Type B pancreatic cell (in vitro differentiated cells): ENCODE measurements at places on chromosomes 12 and 14.
A peak's percentile ranks its signal among the peaks of the same experiment; 100 is the strongest.

- H3K27me3 ChIP-seq: no peaks in the 10 kb centered on the region
- no peak for DNase-seq
- no peak overlapping the region for H3K27ac ChIP-seq
- no peak overlapping the region for H3K4me3 ChIP-seq
- H3K36me3 ChIP-seq: no peaks in the 10 kb centered on the region
Observed at GRCh38 chr12:67475725-67476124, 172.8 kb upstream of the DYRK2 start.

DNA sequence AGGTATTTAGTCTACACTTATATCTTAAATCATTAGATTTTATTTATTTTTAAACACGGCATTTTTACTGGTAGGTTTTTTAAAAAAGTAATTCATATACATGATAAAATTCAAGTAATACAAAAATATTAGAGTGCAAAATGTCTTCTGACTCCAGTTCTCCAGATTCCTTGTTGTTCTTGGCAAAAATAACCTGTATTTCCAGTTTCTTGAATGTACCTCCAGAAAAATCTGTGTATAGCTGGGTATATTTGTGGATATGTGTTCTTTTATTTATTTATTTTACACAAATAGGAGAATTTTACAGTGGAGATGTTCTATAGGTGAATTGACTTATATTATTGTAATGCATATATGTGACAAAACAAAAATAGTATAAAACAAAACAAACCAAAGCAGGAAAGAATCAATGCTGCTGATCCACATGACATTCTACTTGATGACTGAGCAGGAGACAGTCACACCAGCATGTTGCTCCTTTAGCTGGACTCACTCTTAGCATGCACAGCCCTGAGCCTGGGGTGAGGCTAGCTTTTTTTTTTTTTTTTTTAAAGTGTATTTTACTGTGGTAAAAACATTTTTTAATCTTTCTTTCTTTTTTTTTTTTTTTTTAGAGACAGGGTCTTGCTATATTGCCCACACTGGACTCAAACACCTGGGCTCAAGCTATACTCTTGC is 42.2 kb upstream of the SLC38A2 start:
- H3K27me3 ChIP-seq: no peaks in the 10 kb centered on the region
- H3K27ac ChIP-seq: no peak overlapping the region
- DNase-seq: no peak
- H3K4me3 ChIP-seq: no peak overlapping the region
- no peaks in the 10 kb centered on the region for H3K4me1 ChIP-seq

GRCh38 chr12:69910694-69911093 is 85.7 kb downstream of the MYRFL start:
- H3K27me3 ChIP-seq: no peaks in the 10 kb centered on the region
- no peak for DNase-seq
- peaks cover 3% of the 10 kb centered on the region for H3K36me3 ChIP-seq
- peaks cover 12% of the 10 kb centered on the region for H3K4me1 ChIP-seq

- peaks cover 3% of the 10 kb centered on the region for H3K27me3 ChIP-seq
- H3K4me1 ChIP-seq: peaks cover 6% of the 10 kb centered on the region
- DNase-seq: no peak
- H3K4me3 ChIP-seq: no peak within 1 kb of the TSS
- H3K36me3 ChIP-seq: peaks cover 5% of the 10 kb centered on the region
- no peak within 1 kb of the TSS for H3K27ac ChIP-seq
Observed at GRCh38 chr14:67487937-67488893, at the start of gene TMEM229B. TMEM229B (minus strand) TSS chr14:67488721; CDS start chr14:67473923, 14,798 bp downstream.

DNA sequence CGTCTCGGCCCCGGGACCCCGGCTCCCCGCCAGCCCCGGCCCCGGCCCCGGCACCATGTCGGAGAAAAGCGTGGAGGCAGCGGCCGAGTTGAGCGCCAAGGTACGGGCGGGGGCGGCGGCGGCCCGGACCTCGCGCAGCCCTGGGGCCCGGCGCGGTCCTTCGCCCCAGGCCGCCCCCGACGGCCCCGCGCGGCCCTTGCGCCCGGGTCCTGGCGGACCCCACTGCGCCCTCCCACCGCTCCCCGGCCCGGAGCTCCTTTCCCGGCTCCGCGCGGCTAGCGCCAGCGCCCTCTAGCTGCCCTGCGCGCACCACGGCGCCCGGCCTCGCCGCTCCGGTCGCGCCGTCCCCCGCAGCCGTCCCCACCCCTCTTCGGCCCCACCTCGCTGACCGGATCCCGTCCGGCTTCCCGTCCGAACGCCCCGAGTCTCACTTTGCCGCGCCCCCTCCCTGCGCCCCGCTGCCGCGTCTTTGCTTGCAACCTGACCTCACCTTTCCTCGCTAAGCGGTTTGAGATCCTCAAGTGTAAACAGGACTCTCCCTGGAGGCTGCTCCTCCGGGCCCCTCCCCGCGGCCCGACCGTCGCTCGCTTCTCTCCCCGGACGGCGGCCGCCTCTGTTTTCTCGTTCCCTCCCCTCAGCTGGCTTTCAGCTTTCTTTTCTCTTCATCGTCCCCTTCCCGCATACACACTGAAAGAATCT is 637 bp downstream of the PTMS start:
- peak; percentile 84 for DNase-seq
- peak overlapping the region; percentile 96 for H3K27ac ChIP-seq
- H3K36me3 ChIP-seq: peaks cover 9% of the 10 kb centered on the region
- peaks cover 42% of the 10 kb centered on the region for H3K4me1 ChIP-seq

- peaks cover 9% of the 10 kb centered on the region for H3K4me1 ChIP-seq
- peak overlapping the region; percentile 14 for H3K4me3 ChIP-seq
- no peak for DNase-seq
- peaks cover 93% of the 10 kb centered on the region for H3K27me3 ChIP-seq
- peaks cover 3% of the 10 kb centered on the region for H3K36me3 ChIP-seq
Observed at GRCh38 chr14:36509069-36509917, 10.7 kb downstream of the NKX2-1 start.

DNA sequence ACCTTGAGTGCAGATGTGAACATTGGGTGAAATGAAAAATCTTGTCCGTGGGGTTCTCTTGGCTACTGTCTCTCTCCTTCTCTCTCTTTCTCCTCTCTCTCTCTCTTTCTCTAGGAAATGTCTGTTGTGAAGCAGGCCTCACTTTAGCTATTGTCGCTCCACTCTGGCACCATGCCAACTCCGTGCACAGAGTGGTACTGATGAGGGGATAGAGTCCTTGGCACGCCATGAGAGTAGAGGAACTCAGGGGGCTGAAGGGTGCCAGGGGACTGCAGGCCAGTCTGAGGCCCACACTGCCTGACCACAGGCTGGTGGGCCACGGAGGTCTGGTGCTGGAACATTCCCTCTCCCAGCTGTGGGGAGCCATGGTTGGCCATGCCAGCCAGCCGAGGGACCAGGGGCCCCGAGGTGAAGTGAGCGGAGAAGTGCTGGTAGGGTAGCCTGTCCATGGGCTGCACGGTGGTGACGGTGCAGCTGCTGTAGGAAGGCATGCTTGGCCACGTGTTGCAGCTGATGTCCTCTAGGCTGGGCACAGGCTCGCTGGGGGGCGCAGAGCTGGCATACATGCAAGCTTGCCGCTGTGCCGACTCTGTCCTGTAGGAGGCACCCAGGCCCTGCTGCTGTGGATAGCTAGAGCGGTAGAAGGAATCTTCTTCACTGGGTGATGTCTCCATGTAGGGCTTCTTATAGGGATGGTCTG is 50.4 kb downstream of the TBX5 start:
- H3K27me3 ChIP-seq: peaks cover 38% of the 10 kb centered on the region
- DNase-seq: no peak
- H3K4me3 ChIP-seq: no peak overlapping the region
- no peaks in the 10 kb centered on the region for H3K4me1 ChIP-seq
- H3K36me3 ChIP-seq: no peaks in the 10 kb centered on the region

- no peaks in the 10 kb centered on the region for H3K27me3 ChIP-seq
- DNase-seq: no peak
- no peak overlapping the region for H3K4me3 ChIP-seq
- peaks cover 15% of the 10 kb centered on the region for H3K36me3 ChIP-seq
Observed at GRCh38 chr12:71888521-71888920, 49.0 kb downstream of the TBC1D15 start.

DNA sequence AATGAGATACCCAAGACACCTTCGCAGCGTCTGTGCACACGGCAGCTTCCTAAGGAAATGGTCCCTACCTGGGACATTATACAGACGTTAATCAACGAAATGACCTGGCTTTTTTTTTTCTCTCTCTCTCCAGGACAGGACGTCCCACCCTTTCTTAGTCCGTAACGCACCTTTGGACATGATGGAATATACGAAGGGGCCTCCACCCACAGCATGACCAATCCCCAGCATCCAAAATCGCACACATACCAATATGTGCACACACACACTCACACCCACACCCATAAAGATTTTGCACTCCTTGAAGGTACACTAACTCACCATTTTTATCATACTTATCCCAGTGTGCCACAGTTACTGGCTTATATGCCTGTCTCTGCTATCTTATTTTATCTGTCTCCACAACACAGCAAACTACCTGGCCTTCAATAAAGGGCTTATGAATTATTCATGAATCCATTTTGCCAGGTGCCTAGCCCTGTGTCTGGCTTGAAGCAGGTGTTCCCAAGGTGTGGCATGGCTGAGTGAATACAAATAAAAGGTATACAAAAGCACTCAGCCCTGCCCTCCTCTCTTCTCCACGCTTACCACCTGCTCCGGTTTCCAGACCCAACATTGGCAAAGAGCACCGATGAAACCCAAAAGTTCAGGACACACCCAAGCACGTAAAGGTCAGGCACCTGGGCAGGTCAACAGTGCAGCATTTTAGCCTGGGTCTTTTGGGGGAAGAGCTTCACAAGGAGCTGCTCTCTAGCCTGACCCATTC is 2.2 kb downstream of the SCNN1A start:
- peaks cover 3% of the 10 kb centered on the region for H3K27me3 ChIP-seq
- H3K4me3 ChIP-seq: peak overlapping the region; percentile 83
- H3K4me1 ChIP-seq: peaks cover 28% of the 10 kb centered on the region
- peak overlapping the region; percentile 96 for H3K27ac ChIP-seq
- DNase-seq: no peak

DNA sequence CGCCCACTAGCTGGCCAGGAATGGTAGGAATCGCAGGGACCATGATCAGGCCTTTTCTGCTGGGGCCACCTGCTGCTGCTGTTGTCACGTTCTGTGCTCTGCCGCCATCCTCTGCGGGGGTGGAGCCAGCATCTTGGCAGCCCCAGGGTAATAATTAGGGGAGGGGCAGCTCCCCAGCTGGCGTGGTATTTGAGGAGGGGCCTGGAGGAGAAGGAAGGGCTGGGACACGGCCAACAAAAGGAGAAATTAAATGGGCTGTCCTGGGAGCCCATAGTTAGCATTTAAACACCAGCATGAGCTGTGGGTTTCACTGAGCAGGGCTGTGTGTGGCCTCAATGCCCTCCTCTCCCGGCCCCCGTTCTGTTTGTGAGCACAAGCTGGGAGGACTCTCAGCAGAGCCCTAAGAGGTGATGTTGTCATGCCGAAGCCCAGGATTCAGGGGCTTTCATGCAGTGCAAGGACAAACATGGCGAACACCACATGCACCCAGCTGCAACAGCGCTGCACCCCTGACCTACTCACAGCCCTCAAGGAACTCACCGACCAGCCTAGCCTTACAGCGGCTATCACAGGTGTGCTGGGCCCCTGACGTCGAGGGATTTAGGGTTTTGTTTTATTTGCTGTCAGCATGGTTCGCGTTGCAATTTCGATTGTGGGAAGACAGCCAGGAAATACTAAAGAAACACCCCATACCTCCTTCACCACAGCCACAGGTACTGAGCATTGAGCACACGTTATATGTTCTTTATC is 324.3 kb downstream of the CACNA1C start:
- no peak overlapping the region for H3K4me3 ChIP-seq
- no peaks in the 10 kb centered on the region for H3K4me1 ChIP-seq
- peaks cover 15% of the 10 kb centered on the region for H3K27me3 ChIP-seq
- H3K27ac ChIP-seq: no peak overlapping the region

DNA sequence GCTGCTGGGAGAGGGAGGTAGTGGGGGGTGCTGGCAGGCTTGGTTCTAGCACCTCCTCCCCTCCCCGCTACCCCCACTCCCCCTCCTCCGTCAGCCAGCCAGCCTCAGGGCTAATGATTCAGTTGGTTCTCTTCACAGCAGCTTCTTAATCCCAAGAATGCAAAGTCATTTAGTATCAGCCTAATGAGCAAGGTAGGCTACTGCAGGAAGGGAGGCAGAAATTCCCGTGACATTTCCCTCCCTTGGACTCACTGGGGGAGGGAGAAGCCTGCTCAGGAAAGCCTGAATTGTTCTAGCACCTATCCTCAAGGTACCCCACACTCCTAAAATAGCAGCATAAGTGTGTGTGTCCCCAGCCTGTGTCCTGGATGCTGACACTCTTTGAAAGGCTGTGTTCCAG is 29.8 kb downstream of the ITPK1 start:
- no peak for DNase-seq
- H3K4me3 ChIP-seq: no peak overlapping the region

GRCh38 chr12:83010169-83010804 is 323.6 kb downstream of the TMTC2 start:
- no peak overlapping the region for H3K27ac ChIP-seq
- no peaks in the 10 kb centered on the region for H3K27me3 ChIP-seq
- no peak for DNase-seq
- no peak overlapping the region for H3K4me3 ChIP-seq

DNA sequence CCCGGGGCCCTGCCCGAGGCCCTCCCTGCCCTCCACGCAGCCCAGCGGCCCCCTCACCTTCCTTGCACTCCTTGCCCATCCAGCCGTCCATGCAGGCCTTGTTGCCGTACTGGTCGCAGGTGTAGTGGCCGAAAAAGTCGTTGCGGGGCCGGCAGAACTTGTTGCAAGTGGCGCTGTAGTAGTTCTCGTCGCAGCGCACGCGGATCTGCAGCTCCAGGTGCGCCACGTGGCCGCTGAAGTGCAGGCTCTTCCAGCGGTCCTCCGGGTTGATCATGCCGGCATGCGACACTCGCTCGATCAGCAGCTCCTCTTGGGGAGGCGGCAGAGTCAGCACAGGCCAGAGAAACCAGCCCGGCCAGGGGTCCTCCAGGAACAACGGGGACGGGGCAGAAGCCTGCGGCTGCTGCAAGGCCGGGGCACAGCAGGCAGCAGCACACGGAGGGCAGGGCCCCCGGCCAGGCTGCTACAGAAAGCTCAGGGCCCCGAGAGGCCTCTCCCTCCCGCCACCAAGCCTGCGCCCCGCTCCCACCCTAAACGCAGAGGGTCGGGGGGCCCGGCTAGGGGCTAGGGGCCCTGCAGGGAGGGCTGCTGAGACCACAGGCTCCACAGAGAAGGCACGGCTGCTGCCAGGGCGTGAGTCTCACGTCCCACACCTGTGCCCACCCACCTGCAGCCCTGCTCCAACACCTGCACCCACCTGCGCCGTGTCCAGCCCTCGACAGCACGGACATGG is 12.7 kb downstream of the JAG2 start:
- H3K36me3 ChIP-seq: no peaks in the 10 kb centered on the region
- H3K4me3 ChIP-seq: no peak overlapping the region
- no peaks in the 10 kb centered on the region for H3K4me1 ChIP-seq
- H3K27ac ChIP-seq: no peak overlapping the region
- H3K27me3 ChIP-seq: no peaks in the 10 kb centered on the region

GRCh38 chr12:129532082-129532481 is 371.7 kb downstream of the TMEM132D start:
- no peak overlapping the region for H3K27ac ChIP-seq
- DNase-seq: no peak
- H3K36me3 ChIP-seq: no peaks in the 10 kb centered on the region

- peaks cover 43% of the 10 kb centered on the region for H3K4me1 ChIP-seq
- H3K27me3 ChIP-seq: no peaks in the 10 kb centered on the region
- no peak overlapping the region for H3K27ac ChIP-seq
Observed at GRCh38 chr12:64636856-64637255, 26.6 kb downstream of the RASSF3 start.

- DNase-seq: no peak
- H3K4me3 ChIP-seq: no peak overlapping the region
- H3K27me3 ChIP-seq: no peaks in the 10 kb centered on the region
- peaks cover 27% of the 10 kb centered on the region for H3K4me1 ChIP-seq
Observed at GRCh38 chr14:69129264-69129880, 23.5 kb downstream of the DCAF5 start.
